Hair follicular keratinocyte (primary cell): ENCODE measurements at places on chromosomes 5 and 9. TPM values are rescaled to one million over a fixed set of nuclear protein-coding genes. Genes with fewer than 3 reads are reported as not detected.

The PNPLA7 gene
- total RNA-seq, result 0.11 and 0.31 TPM in 2 replicates

The NR5A1 gene
- total RNA-seq, result not detected in 2 replicates

The LHX6 gene
- total RNA-seq, result 1.9 TPM in 1 of 2 replicates, not detected in the other

The FLT4 gene
- 0.08 and 0.16 TPM in 2 replicates for total RNA-seq

The LCN15 gene
- total RNA-seq, result not detected in 2 replicates

The TMEM252 gene
- total RNA-seq, result not detected in 2 replicates

The ZNF366 gene
- total RNA-seq, result not detected in 2 replicates

The LEAP2 gene
- total RNA-seq, result 0.16 and 1.8 TPM in 2 replicates

The STPG3 gene
- total RNA-seq, result not detected in 2 replicates

The SOX30 gene
- not detected in 2 replicates for total RNA-seq

The FAM170A gene
- total RNA-seq, result not detected in 2 replicates

The FOXD4L3 gene
- total RNA-seq, result not detected in 2 replicates

The LCP2 gene
- not detected in 2 replicates for total RNA-seq

The RETREG1 gene
- 0.47 and 0.80 TPM in 2 replicates for total RNA-seq

The SLC34A3 gene
- not detected in 2 replicates for total RNA-seq

The ARID3C gene
- total RNA-seq, result 0.31 TPM in 1 of 2 replicates, not detected in the other

The FIBCD1 gene
- 0.08 and 1.1 TPM in 2 replicates for total RNA-seq

The GRIN3A gene
- not detected in 2 replicates for total RNA-seq

The CORO2A gene
- total RNA-seq, result 21.3 and 22.3 TPM in 2 replicates

The AQP3 gene
- 23.4 and 30.4 TPM in 2 replicates for total RNA-seq

The NOXA1 gene
- 0.31 TPM in 1 of 2 replicates, not detected in the other for total RNA-seq

The SCAMP1 gene
- total RNA-seq, result 22.3 and 38.3 TPM in 2 replicates

The DOCK8 gene
- total RNA-seq, result 0.08 and 2.7 TPM in 2 replicates
